ENCODE measurements at places on chromosomes 4 and X.

GRCh38 chrX:11382930-11383329 lies 89.7 kb downstream of the AMELX start:
- no peak for DNase-seq

DNA sequence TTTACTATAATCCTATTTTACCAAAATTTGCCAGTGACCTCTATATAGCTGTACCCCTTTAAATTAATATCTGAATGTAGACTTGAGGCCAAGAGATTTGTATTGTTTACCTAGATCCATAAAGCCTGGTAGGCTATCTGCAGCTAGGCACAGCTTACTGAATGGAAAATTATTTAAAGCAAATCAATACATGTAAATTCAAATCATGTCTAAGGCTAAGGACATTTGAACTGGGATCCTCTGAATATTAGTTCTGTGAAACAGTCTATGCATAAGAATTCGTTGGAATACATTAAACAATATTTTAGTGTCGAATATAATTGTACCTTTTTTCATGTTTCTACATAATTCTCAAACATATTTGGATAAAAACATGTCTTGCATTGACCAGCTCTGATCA lies 1.6 kb downstream of the UGT2A3 start:
- DNase-seq = no peak

GRCh38 chrX:154819771-154820341 lies 14.6 kb upstream of the MPP1 start:
- DNase-seq = no peak

DNA sequence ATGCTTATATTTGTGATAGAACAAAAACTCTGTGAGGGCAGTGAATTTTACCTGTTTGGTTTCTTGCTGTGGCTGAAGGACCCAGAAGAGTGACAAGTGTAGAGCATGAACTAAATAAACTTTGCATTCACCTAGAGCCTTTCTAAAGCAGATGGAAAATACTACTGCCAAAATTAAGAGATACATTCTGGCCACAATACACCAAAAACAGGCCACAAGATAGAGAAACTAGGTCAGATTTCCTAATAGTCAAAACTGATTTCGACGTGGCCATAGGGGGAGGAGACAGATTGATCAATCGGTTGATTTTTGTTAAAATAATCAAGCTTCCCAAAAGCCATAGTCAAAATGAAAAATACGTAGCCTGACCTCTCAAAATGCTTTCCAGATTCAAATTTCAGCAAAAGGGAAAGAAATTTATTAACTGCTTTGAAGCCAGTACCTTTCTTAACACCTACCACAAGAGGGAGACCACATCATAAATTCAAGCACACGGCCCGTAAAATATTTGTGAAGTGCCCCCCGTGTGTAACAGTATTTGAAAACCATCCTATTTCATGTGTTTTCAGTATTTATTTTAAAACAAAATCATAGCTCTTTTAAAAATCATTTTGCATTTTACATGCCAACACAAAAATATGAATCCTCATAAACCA lies 132.4 kb downstream of the CORIN start:
- peak; percentile 51 for DNase-seq

- no peak for DNase-seq
Measured at GRCh38 chrX:121093011-121093410, 45.6 kb downstream of the GLUD2 start.

GRCh38 chr4:156571146-156571545 lies 400.5 kb downstream of the PDGFC start:
- no peak for DNase-seq

- DNase-seq = no peak
Measured at GRCh38 chr4:77185686-77186085, 28.7 kb downstream of the CCNG2 start.

GRCh38 chrX:13685126-13685763 lies 3.7 kb upstream of the RAB9A start:
- no peak for DNase-seq

DNA sequence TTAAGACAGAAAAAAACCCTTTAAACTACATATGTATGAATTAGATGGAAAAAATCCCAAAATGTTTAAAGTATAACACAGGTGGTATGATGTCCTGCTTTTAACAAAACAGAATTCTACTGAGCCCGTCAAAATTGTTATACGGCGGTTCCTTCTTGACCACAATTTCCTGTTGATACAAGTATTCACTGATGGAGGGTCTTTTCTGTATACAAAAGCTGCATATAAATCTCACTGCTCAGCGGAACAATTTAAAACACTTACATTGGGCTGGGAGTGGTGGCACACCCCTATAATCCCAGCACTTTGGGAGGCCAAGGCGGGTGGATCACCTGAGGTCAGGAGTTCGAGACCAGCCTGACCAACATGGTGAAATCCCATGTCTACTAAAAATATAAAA lies 62.4 kb downstream of the RPS6KA3 start:
- no peak for DNase-seq

- DNase-seq = no peak
Measured at GRCh38 chr4:3724319-3725231, 41.6 kb upstream of the ADRA2C start.

GRCh38 chrX:139211568-139212182 lies 318.9 kb upstream of the F9 start:
- DNase-seq = no peak

GRCh38 chrX:131617182-131617581 lies 73.3 kb downstream of the OR13H1 start:
- DNase-seq = no peak

DNA sequence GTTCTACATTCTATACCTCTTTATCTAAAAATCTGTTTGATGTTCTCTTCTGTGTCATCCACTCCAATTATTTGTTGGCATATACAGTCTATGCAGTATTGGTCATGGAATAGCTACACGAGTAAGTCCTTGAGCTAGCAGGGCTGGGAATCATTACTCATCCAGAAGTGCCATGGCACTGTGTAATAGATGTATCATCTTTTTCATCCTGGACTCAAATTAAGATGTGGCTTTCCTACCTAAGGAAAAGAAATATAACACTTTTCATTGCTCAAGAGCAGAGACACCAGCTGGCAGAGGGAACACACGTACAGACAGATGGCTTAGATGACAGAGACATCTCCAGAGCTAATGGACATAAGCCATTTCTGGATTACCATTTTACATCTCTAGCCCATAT lies 159.8 kb downstream of the FAM13A start:
- no peak for DNase-seq

DNA sequence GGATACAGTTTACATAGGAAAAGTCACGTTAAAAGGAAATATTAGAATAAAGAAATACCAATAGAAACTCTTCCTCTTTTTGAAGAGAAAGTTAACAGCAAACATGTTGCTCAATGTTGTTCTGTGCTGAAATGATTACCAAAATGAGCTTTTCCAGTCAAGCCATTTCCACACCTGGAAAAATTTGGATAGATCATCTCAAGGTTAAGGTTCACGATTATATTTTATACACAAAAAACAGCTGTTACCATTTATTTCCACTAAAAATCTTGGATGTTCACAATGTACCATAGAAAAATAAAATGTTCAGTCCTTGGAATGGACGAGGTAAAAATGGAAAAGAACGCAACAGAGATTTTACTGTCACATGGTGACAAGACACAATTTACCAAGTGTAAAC lies 218.7 kb downstream of the SCFD2 start:
- DNase-seq = no peak

GRCh38 chrX:45557387-45557786 lies 356.7 kb upstream of the DIPK2B start:
- DNase-seq = no peak

DNA sequence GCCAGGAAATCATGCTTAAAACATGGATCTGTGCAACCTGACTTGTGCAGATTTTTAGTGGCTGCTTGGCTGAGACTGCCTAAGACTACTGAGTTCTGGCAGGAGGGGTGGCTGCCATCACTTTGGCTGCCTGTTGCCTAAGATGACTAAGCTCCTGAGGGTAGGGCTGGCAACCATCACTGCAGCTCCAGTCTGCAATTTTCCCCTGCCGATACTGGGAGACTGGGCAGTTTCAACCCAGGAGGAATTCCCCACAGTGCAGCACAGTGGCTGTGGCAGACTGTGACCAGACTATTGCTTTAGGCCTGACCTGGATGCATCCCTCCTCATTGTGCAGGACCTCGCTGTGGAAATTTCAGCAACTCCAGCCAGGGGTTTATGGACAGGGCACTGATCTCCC lies 544.9 kb downstream of the ANKRD50 start:
- no peak for DNase-seq

- DNase-seq = no peak
Measured at GRCh38 chrX:45274576-45274975, 73.9 kb upstream of the DIPK2B start.

DNA sequence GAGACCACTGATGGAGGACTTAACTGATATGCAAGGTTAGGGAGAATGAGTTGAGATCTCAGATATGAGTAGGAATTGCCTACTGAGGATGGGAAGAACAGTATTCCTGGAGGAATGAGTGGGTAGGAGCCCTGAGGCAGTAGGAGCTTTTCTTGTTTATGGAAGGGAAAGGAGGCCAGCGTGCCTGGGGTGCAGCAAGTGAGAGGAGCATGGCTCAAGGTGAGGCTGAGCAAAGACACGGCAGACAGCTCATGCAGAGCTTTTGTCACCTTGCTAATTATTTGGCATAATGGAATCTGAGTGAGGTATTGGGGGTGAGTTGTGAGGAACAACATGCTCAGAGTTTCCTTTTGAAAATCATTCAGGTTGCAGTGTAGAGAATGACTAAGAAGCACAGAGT lies 65.3 kb upstream of the IBSP start:
- DNase-seq = no peak

- no peak for DNase-seq
Measured at GRCh38 chr4:22428441-22428840, 87.4 kb downstream of the ADGRA3 start.

DNA sequence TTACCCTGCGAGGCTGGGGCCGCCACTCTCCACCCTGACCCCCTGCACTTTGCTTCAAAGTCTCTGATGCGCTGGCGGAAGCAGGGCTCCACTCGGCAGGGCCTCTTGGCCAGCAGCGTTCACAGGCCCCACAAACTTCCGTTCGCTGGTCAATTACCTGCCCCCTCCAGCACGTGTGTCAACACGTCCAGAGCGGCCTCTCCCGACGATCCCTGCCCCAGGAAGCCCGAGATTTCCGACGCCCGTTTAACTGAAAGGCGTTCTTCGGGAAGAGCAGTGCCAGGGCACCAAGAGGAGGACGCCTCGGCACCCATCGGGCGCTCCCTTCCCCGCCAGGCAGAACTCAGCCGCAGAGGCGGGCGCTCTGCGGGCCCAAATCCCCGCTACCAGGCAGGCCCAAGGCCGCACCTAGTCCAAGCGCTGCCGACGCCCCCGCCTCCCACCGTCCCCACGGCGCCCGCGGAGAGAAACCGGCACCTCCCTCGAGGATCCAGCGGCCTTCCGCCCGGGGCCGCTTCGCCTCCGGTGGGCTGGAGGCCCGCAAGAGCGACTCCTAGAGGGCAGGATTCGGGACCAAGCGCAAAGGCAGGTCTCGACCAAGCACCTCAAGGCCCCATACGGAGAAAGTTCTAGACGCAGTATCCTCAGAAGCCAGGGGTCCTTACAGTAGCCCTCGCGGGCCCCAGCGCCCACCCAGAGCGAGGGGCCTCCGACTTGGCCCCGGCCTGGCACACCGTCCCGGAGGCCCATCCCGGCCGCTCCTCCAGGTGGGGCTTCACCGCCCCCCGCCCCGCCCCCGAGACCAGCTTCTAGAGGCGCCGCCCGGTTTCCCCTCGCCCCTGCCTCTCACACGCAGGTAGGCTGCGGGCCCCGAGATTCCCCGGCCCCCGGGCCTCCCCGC lies 586 bp downstream of the BCAP31 start:
- peak; percentile 52 for DNase-seq

GRCh38 chr4:7324651-7325121 lies 110.0 kb downstream of the PSAPL1 start:
- peak; percentile 88 for DNase-seq

GRCh38 chr4:109232681-109233080 lies 69.8 kb downstream of the COL25A1 start:
- DNase-seq = no peak

DNA sequence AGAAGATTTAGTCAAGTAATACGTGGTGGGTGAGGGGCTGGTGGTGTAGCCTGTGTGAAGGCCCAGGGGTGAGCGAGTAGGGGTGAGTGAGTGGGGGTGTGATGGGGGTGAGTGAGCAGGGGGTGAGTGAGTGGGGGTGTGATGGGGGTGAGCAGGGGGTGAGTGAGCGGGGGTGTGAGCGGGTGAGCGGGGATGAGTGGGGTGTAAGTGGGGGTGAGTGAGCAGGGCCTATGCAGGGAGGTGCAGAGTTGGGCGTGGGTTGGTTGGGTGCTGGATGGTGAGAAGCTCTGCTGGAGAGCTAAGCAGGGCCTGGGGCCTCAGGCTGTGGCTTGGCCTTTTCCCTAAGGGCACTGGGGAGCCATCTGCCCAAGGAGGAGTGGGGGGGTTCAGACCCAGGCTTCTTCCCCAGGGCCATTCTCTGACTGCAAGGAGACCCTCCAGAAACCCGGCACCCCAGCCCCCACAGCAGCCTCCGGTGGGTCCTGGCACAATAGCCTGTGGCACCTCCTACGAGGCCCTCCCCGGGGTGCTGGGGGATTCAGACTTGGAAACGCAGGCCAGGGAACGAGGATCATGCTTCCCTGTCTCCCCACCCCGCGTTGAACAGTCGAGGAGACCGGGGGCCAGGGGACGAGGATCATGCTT lies 30.4 kb downstream of the SH3TC1 start:
- no peak for DNase-seq

GRCh38 chrX:49250066-49250465 lies 14.4 kb downstream of the FOXP3 start:
- no peak for DNase-seq

- DNase-seq = no peak
Measured at GRCh38 chrX:42246814-42247213, 323.5 kb upstream of the CASK start.

- DNase-seq = no peak
Measured at GRCh38 chr4:4549534-4549933, 7.7 kb upstream of the STX18 start.

DNA sequence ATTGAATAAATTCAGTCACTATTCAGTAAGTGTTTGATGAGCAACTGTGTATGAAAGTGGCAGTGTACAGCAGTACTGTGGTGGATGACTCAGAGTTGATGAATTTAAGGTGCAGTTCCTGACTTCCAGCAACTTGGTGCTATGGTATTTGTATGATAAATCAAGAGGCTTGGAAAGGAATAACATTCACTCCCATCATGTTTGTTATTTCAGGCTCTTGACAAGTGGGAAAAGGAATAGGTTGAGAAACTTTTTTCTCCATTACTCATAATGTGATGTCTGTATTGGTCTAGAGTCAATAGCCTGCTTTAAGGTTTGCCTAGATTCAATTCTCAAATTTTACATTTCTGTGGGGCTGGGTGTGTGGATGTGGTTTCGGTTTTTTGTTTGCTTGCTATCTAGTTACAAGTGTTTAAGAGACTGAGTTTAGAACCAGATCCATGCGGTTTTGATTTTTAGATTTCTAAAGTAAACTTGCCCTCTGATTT lies 35.1 kb upstream of the CYP2U1 start:
- DNase-seq = no peak
